ENCODE measurements at places on chromosomes 6 and 20.

DNA sequence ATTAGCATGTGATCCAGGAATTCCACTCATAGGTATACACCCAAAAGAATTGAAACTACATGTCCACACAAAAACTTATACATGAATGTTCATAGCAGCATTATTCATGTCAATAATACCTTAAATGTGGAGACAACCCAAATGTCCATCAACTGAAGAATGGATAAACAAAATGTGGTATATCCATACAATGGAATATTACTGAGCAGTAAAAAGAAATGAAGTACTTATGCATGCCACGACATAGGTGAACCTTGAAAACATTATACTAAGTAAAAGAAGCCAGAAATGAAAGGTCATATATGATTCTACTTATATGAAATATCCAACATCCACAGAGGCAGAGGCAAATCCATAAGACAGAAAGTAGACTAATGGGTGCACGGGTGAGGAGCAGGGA lies 159.9 kb downstream of the UNC5CL start:
- no peak for DNase-seq

DNA sequence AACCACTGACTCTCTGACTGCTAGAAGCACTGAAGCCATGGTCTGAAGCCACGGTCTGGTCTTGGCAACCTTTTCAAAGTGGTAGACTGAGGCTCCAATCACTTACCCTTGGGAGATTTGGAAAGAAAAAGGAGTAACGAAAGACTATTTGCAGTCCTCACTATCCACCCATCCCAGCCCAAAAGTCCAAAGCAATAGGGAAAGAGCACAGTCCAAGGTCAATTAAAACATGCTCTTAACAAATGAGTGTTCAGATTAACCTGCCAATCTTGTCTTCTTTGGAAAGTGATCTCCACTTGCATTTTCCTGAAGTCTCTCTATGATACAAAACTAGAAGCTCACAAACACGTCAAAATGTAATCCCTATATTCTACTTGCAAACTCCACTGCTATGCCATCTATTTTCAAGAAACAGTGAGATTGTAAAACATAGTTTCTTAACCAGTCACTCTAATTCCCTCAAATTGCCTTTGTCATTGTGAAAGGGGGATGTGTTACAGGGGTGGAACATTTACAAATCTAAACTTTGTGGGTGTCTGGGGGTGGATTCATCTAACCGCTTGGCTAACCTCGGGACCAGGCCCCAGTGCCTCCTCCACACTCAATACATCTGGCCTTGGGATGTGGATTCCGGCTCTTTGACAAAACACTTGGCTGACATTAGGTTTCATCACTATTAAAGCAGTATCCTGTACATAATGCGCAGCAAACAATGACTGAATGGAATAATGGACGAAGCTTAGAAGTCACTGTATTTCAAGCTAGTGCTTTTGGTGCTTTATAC lies 56.4 kb downstream of the B4GALT5 start:
- DNase-seq, result no peak

- no peak for DNase-seq
Observed at GRCh38 chr6:143877584-143878271, 13.5 kb downstream of the ZC2HC1B start.

DNA sequence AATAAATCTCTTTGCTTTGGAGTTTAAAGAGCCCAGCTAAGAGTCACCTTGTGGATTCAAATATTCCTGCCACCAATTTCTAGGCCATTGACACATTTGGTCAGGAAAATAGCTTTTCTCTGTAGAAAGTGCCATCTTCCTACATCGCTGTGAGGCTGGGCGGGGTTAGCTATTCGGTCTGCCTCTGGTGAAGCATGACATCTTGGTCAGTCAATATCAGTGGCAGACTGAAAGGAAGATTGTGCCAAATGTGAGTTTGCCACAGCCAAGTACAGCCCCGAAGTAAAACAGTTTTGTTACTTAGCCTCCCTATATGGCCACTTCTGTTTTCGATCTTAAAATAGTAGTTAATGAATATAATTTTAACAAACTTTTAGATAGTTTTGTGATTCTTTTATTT lies 65.5 kb upstream of the FABP7 start:
- DNase-seq, result no peak

GRCh38 chr6:71226151-71226550 lies 62.5 kb upstream of the OGFRL1 start:
- DNase-seq, result no peak

DNA sequence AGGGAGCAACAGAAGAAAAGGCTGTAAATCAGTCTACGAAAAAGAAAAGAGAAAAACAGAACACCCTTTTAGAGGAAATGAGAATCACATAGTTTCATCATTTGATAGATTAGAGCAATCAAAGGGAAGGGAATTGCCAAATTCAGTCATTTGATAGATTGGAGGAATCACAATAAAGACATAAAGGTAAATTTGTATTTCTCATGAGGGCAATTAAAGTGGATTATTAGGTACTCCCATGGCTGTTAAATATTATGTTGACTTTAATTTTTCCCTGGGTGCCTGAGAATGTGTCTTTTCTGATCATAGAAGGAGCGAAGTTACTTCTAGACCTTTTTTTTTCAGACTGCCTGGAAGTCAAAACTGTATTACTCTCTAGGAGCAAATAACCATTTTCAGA lies 1145.7 kb downstream of the EPHA7 start:
- no peak for DNase-seq

GRCh38 chr20:15597306-15597705 lies 975.9 kb downstream of the KIF16B start:
- DNase-seq, result no peak

GRCh38 chr6:10720265-10720959 lies 2.5 kb upstream of the TMEM14C start:
- DNase-seq, result no peak

GRCh38 chr6:69980624-69981023 lies 114.3 kb downstream of the COL19A1 start:
- DNase-seq, result no peak

DNA sequence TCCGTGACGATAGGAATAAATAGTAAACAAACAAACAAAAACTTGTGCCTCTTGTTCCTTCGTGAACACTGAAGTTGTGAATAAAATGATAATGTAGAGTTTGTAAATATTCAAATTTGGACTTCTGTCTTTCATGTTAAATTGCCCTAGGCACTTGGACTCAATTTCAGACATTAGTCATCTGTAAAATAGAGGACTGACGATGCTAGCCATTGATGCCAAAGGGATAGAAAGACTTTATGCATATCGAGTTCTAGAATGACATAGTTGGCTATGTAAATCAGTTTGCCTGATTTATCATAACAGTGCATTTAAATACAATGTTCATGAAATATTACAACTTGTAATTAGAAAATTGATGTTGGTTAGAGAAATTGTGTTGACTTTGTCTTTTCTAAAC lies 45.9 kb upstream of the FLRT3 start:
- no peak for DNase-seq

- DNase-seq, result no peak
Observed at GRCh38 chr6:134550604-134551003, 232.7 kb upstream of the SGK1 start.

DNA sequence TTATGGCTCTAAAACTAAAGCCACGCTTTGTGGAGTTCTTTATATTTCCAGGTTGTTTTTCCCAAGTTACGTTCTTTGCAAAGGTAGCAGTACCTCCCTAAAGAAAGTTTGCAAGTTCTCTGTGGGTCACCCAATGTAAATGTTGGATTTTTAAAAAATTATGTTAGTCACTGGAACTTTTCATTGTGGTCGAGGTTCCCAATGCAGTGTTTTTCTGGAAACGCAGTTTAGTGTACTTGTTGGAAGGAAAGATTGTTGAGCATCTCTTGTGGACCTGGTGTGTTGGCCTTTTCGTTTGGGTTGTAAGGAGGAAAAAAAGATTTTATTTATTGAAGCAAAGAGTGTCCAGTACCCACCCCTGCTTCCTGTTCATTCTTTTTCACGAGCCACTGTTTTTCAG lies 1.4 kb downstream of the TOP1 start:
- no peak for DNase-seq

- no peak for DNase-seq
Observed at GRCh38 chr6:35317483-35318195, 20.0 kb downstream of the DEF6 start.

- DNase-seq, result no peak
Observed at GRCh38 chr6:62803094-62803493, 408.2 kb upstream of the FKBP1C start.

DNA sequence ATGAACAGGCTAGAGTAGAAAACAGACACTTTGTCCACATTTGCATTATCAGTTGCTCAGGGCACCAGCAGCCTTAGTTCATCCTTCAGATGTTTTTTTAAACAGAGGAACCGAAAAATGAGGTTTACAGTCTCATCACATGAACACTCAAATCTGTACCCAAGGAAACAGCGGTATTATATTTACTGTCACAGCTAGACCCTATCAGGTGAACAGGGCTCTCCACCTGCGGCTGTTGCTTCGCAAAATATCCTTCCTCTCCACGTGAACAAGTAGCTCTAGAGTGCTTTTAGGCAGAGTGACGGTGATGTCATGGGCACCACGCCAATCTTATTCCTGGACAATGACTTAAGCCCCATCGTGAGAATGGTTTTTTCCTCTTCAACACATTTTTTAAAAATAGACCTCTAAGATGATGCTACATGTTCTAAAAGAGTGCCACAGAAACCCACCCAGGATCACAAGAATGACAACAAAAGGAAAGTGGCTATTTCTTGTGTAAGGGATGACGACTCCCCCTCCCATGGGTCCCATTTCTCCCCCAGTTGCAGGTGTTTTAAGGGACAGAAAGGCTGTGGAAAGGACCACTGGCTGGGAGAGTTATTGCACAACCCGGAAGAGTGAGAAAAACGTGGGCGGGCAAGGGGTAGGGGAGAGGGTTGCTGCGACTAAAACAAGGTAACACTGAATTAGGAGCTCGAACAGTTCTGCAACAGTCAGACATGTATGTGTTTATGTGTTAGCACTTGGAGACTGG lies 77.7 kb downstream of the EFHC1 start:
- DNase-seq, result no peak

- DNase-seq, result no peak
Observed at GRCh38 chr20:891706-892080, 24.4 kb downstream of the ANGPT4 start.

DNA sequence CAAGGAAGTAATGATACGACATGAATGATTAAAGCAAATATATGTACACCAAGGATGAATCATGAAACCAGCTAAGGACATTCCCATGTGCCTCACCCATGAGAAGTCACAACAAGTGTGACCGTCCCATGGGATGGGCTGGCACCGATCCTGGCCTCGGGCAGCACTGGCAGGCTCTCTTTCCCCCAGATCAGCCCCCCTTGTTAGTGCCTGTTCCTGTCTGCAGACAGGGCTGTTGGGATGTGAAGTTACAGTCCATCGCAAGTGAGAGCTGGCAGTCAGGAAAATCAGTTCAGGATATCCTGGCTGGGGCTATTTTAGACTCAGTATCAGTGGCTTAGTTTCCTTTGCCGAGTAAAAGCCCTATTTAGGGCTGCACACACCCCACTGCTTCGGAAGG lies 129.2 kb upstream of the SNX9 start:
- no peak for DNase-seq

GRCh38 chr6:84853901-84854300 lies 89.5 kb upstream of the TBX18 start:
- no peak for DNase-seq

- DNase-seq, result no peak
Observed at GRCh38 chr6:100472674-100473073, 8.0 kb upstream of the SIM1 start.

DNA sequence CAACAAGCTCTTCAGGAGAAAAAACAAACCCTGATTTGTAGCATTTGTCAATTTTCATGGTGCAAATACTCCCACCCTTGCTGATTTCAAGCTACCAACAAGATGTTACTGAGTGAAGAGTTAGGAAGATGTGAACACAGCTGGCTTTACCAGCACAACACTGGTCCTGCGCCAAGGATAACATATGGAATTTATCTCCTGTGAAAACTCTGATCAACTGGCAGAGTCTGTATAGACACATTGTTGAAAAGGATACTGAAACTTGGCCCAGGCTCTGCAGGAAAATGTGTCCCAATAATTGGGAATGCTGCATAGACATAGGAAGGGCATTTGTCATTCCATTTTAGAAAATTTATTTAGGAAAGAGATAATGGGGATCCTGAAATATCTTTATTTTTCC lies 29.0 kb downstream of the OTOR start:
- no peak for DNase-seq

- no peak for DNase-seq
Observed at GRCh38 chr6:164159061-164159460, 744.5 kb downstream of the QKI start.

DNA sequence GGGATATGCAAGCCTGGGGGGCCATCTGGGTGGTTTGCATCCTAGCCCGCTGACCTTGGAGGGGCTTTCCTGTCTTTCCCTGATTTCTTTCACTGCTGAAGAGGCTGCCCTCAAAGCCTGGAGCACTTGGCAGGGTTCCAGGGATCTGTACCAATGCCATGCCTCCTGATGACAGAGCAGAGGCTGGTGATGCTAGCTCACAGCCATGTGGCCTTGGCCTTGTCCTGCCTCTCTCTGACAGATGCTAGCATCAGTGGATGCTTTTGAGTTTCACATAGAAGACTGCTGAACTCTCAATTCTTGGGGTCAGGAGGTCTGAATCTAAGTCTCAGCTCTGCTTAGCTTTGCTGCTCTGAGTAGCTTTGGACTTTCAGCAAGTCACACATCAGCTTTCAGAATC lies 21.9 kb upstream of the RREB1 start:
- no peak for DNase-seq

DNA sequence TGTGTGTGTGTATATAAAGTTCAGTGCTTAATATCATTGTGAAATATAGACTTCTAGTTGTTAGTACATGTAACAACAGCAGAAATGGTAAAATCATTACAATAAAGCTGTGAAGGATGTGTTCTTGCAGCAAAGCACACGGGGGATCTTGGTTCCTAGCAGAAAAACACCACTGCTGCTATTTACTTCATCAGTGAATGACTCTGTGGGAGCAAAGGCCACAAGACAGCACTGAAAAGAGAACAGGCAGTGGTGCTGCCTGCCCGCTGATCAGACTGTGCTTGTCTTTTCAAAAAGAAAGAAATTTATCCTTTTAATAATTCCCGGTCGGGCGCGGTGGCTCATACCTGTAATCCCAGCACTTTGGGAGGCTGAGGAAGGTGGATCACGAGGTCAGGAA lies 689.9 kb upstream of the CITED2 start:
- DNase-seq, result no peak

DNA sequence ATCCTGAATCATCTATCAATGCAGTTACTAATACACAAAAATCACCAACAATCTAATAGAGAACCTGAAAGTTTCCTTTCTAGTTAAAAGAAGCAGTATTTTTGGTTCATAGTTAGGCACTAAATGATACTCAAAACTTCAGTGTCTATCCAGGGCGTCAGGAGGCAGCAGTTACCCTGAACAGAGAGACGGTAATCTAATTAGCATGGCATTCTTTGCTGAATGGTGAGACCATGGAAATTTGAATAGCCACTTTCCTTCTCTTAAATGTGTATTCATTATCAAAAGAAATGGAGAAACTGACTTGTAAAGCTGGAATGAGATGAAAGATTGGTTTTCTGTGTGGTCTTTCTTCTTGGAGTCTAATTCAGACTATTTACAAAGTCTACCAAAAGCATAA lies 146.6 kb upstream of the BMP5 start:
- no peak for DNase-seq

- no peak for DNase-seq
Observed at GRCh38 chr6:157096105-157096504, 227.2 kb downstream of the TMEM242 start.

- DNase-seq, result no peak
Observed at GRCh38 chr6:52532457-52532856, 44.4 kb downstream of the TRAM2 start.

GRCh38 chr6:149942461-149942829 lies 631 bp downstream of the ULBP2 start:
- DNase-seq, result no peak

- no peak for DNase-seq
Observed at GRCh38 chr6:16718356-16718755, 42.9 kb downstream of the ATXN1 start.

GRCh38 chr6:132400555-132400882 lies 756 bp downstream of the MOXD1 start:
- no peak for DNase-seq
